ENCODE measurements at places on chromosomes 5 and 9.
A peak's percentile ranks its signal among the peaks of the same experiment; 100 is the strongest.

GRCh38 chr9:73575101-73576060 lies 423.7 kb downstream of the ANXA1 start:
- DNase-seq, result no peak

DNA sequence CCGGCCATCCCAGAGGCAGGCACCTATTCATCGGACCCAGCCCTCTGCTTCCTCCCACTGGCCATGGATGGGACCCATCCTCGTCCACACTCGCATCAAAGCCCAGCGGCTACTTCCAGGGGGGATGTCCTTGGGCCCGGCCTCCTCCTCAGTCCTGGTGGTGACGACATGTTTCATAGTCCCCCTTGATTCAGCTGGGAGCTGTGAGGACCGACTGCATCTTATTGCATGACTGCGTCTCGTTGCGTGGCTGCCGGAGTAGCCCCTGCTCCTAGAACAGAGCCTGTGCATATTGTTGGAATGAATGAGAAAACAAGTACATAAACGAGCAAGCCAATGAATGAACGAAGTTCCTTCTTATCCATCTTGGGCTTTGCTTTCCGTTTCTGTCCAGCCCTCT lies 12.8 kb downstream of the NCS1 start:
- no peak for DNase-seq

- DNase-seq, result no peak
Measured at GRCh38 chr5:32791536-32792243, 80.6 kb downstream of the NPR3 start.

GRCh38 chr5:59685793-59686192 lies 207.7 kb downstream of the PDE4D start:
- DNase-seq, result no peak

DNA sequence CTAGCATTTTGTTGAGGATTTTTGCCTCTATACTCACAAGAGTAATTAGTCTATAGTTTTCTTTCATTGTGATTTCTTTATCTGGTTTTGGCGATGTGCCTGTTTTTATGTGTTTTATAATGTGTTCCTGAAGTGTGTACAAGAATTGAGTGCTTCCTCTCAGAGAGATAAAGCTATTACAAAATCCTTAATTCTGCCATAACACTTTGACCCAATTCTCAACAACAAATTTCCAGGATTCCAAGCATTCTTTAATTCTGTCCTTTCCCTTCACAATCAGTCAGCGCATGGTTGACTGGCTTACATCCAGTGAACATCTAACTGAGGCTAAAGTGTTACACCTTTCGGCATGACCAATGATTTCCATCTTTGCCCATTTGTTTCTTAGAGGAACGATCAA lies 282.9 kb upstream of the MVB12B start:
- DNase-seq, result no peak

- DNase-seq, result no peak
Measured at GRCh38 chr9:89375191-89375760, 57.0 kb downstream of the SECISBP2 start.

GRCh38 chr9:102273952-102274351 lies 535.5 kb upstream of the GRIN3A start:
- DNase-seq, result no peak

GRCh38 chr5:157076558-157076957 lies 17.6 kb upstream of the HAVCR1 start:
- no peak for DNase-seq

- no peak for DNase-seq
Measured at GRCh38 chr5:7869474-7870136, 657 bp downstream of the MTRR start.

DNA sequence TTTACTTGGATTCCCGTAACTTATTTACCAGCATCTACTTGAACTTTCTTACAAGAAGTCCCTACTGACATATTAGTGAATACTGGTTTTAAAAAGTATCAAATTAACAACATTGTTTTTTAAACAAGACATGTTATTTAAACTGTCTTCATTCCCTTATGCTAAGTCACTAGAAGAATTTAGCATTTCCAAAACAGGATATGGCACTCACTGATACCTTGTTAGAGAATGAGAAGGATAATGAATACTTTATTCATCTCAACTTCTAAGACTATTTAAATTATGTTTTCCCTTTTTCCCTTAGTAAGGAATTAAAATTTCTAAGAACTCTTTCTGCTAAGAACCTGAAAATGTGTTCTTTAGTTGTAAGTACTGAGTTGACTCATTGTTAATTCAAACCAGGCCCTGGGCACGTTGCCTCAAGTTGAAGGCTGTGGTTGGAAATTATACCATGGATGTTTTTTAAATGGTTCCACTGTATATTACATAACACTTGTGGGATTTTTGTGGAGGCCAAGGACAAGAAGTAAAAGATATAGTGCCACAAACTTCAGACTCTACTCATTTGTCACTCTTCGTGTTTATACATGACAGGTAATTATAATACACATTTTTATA lies 219.0 kb upstream of the EDIL3 start:
- DNase-seq, result no peak

DNA sequence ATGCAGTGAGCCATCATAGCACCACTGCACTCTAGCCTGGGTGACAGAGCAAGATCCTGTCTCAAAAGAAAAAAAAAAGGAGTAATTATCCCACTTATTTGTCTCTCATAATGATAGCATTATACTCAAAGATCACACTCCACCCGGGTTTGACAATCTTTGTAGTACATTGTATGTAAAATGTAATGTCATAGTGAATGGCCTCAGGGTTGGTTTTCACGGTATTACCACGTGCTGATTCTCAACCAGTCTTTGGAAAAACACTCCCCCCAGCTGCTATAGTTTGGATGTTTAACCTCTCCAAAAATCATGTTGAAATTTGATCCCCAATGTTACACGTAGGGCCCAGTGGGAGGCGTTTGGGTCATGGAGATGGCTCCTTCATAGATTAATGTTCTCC lies 402.4 kb upstream of the GRAMD2B start:
- no peak for DNase-seq

DNA sequence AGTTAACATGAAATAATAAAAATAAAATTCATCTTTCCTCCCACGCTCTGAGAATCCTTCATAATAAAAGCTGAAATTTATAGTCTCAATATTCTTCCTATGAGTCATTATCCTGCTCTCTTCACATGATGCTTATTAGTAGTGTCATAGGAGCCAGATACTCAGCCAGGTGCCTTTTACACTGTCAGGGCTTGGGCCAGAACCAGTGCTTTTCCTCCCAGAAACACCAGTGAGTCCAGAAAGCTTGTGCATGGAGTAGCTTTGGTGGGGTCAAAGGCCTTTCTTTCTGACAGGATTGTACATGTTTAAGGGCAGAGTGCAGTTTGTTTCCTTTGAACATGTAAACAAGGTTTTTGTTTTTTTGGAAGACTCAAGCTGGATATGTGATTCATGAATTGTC lies 6.8 kb downstream of the LSM11 start:
- no peak for DNase-seq

DNA sequence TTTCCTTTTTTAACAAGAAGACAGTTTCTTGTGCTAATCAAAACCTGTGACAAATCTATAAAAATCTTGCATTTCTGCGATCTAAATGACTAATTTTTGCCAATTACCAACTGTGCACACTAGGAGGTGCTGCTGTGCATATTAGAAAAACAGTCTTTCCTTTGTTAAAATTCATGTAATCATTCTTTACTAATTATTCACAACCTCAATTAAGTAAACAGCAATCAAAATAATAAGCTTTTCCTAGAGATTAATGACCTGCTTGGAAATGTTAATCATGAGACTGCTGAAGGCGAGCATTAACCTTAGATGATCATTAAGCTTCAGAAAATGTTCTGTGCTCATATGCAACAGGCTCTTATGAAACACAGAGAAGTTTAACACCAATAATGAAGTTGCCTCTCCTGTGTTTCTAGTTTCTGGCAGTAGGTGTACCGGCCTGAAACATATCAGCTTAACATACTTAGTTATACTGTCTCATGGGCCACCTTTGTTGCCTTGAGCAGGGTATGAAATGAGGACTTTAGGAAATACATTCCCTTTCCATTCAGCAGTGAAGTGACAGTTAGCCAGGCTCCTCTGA lies 17.7 kb downstream of the RFESD start:
- DNase-seq, result no peak

GRCh38 chr5:83503662-83504061 lies 32.1 kb downstream of the VCAN start:
- DNase-seq, result no peak

- DNase-seq, result no peak
Measured at GRCh38 chr5:132754947-132755346, 7.7 kb downstream of the CCNI2 start.

GRCh38 chr5:179820483-179821297 lies at the start of gene SQSTM1:
Gene SQSTM1 (plus strand): TSS chr5:179820905. CDS start chr5:179820937, 32 bp downstream.
- peak; percentile 76 for DNase-seq

- DNase-seq, result no peak
Measured at GRCh38 chr5:179768326-179769085, 25.3 kb upstream of the LTC4S start.

- DNase-seq, result no peak
Measured at GRCh38 chr5:84478603-84479002, 93.9 kb upstream of the EDIL3 start.

- DNase-seq, result no peak
Measured at GRCh38 chr5:58666598-58667581, 84.0 kb downstream of the RAB3C start.

DNA sequence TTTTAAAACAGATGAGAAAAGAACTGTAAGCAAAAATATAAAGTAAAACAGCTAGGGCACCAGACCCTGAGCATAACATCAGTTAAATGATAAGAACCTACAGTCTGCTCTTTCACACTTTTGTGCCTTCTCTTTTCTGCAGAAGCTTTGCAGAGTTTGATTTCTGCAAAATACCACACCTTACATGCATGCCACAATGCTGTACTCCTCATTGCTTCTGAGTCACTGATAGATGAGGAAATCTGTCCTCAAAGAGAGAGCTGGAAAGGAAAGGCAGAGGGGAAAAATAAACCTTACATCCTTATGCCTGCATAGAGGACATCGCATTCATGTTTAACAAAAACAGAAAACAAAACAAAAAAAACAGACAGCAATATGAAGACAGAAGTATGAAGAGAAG lies 142.9 kb downstream of the ATPSCKMT start:
- no peak for DNase-seq

- no peak for DNase-seq
Measured at GRCh38 chr9:88280816-88281382, 107.3 kb upstream of the SPIN1 start.

DNA sequence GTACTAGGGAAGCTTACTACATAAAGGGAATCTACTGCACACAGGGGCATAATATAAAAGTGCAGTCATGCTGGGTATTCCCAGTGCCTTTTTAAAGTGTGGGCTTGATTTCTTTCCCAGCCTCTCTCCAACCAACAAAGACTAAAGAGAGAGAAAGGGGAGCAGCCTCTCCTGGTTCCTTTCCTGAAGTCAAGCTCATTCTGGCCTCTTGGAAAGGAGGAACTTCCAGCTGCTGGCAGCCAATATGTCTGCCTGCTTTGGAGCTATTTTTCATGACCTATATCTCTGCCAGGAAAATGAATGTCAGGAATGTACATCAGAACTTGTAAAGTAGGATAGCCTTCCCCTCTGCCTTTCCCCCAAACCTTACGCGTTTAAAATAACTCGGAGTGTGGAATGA lies 57.1 kb downstream of the RAB3C start:
- no peak for DNase-seq

DNA sequence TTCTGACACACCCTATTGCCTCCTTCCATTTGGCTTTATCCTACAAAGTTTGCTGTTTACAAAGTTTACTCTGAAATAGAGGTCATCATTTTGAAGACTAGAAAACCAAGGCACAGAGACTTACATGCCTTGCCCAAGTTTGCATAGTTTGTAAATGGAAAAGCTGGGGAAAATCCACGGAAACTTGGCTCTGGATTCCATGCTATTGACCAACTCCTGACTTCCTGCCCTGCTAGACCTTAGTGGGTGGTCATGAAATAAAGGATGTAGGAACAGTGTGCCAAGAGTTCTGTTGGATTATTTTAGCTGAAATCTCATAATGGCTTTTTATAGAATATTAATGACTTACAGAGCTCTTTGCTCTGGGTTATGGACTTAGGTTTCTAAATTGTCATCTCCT lies 69.5 kb downstream of the GRIA1 start:
- no peak for DNase-seq

DNA sequence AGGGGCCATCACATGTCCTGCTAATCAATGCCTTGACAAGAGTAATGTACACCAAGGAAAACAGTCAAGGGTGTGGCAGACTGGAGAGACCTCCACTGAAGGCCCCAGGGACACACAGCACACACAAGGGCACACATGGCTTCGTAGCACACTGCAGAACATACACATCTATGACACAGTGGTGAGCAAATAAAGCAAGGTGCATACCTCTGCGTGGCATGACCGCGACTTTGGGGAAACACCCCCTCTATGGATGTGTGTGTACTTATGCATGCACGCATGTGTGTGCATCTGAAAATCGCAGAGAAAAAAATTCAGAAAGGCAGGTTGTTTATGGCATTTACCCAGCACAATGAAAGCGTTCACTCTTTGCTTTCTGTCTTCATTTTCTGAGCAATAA lies 20.5 kb downstream of the SEMA4D start:
- no peak for DNase-seq

DNA sequence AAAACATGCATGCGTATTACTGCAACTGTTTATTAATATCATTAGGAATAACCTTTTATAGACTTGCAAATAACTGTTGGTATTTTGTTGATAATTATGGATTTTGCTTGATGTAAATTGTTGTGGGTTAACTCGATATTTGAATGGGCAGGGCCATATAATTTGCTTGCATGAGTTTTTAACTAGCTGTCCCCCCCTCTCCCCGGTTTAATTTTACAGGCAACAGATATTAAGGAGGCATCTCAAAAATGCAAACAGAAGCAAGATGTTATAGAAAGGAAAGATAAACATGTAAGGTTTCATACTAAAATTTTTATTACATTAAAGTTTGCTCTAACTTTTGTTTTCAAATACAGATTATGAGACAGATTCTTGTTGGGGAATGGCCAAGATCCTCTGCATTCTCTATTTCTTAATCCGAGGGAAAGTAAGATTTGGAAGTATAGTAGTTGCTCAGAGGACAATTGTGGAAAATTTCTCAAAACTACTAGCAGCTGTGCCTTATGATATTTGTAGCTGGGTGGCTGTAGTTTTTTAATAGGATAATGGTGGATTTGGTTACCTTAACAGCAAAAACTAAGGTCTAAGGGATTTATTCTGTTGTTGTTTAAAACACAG lies 27.3 kb downstream of the SMC5 start:
- DNase-seq, result no peak

DNA sequence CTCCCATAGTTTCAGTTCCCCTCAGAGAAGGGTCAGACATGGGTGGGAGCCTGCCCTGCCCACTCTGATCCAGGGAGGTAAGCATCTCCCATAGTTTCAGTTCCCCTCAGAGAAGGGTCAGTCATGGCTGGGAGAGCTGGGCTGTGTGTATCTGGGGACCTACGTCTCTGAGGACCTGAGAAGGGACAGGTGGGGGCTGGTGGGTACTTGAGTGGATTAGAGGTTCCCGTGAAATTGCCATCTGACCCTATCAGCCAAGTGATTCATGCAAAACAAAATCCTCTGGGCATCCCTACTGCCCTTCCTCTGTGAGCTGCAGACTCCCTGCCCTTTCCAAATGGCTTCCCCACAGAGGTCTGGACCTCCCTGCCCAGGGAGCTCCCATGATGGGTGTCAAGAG lies 3.9 kb downstream of the ENHO start:
- no peak for DNase-seq
